Activated effector memory CD4-positive, alpha-beta T cell treated with anti-CD3 and anti-CD28 coated beads, Interleukin-2, amount 50 U/mL, for 16 hours (primary cell): ENCODE measurements at places on chromosomes 6 and 20.

GRCh38 chr20:61833807-61834610, 231.7 kb downstream of the TAF4 start:
- no peak for DNase-seq

DNA sequence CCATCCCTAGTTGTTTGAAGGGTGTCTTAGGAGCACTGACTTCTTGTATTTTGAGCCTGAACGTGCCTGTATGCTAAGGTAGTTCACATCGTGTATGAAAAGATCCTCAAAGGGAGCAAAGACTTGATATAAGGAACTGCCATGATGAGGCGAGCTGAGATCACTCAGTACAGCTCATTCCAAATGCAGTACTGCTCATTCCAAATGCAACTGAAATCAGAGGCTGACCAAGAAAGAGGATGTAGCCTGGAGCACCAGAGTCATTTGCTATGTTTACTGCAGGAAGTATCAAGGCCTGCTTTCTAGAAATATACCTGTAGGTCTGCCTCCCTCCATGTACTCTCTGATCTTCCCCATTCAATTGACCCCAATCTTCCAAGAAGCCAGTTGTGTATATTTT, 832.2 kb downstream of the EYS start:
- no peak for DNase-seq

DNA sequence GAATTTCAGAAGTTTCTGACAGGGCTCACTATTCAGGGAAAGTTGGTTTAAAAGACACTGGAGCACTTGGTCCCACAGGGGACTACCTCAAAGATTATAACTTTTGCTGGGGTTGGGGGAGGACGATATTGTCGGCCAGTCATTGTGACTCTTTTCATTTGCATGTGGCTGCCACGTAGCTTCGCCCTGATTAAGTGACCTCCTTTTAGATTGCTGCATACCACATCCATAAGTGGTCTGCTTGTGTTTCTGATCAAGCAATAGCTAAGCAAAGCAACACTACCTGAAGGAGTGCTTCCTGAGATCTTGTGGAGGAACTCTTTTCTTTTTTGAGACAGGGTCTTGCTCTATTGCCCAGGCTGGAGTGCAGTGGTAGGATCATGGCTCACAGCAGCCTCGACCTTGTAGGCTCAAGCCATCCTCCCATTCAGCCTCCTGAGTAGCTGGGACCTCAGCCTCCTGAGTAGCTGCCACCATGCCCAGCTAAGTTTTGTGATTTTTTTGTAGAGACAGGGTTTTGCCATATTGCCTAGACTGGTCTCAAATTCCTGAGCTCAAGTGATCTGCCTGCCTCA, 691.3 kb downstream of the EPM2A start:
- no peak for DNase-seq

DNA sequence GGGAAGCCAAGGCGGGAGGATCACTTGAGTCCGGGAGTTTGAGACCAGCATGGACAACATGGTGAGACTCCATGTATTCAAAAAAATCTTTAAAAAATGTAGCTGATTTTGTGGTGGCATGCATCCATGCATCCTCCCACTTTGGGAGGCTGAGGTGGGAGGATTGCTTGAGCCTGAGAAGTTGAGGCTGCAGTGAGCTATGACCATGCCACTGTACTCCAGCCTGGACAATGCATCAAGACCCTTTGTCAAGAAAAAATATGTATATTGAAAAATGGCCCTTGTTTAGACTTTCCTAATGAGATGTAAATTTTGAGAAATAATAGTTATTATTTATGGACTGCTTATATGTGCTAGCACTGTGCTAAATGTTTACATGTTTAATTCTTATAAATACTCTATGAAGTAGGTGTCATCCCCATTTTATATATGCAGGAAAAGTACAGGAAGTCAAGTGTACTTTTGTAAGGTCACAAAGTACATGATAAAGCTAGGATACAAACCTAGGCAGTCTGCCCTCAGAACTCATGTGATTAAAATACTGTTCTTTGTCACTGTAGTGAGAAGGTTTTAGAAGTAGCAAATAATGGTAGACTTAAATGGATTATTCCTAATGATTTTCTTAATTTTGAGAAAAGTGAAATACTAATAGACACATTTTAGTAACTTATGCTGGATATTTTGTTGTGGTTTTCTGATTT, 58.8 kb downstream of the ITCH start:
- DNase-seq, result no peak

- no peak for DNase-seq
Measured at GRCh38 chr6:41578217-41579087, 32.3 kb downstream of the FOXP4 start.
